ENCODE measurements at places on chromosomes 11 and 22. TPM values are rescaled to one million over a fixed set of nuclear protein-coding genes. Genes with fewer than 3 reads are reported as not detected.

MCHR1 gene
- not detected for total RNA-seq

KRTAP5-8 gene
- not detected for total RNA-seq

GRCh38 chr22:48357196-48357595 is 1470.5 kb downstream of the BRD1 start:
- DNase-seq, result peak; percentile 19

DNA sequence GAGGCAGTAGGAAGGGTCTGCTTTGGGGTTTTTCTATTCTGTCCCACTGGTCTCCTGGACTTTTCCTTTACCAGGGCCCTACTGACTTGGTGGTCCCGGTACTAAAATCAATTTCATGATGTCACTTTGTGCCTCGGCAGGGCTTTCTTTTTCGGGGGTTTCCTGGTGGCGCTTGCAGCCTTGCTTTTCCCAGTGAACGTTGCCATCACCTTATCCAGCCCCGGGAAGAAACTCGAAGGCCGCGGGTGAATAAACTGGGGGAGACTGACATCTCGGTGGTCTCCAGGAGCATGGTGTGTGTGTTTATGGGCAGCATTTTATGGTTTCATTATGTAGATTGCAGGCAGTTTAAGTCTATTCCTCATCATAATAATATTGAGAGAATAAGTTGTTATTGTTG is 84.4 kb downstream of the KCNQ1 start:
- DNase-seq, result peak; percentile 2

- no peak for DNase-seq
These were observed 50.6 kb downstream of the LDLRAD3 start for GRCh38 chr11:35994421-35994820.
